ENCODE measurements at places on chromosomes 7 and 10. TPM values are rescaled to one million over a fixed set of nuclear protein-coding genes. Genes with fewer than 3 reads are reported as not detected.

GRCh38 chr7:106692450-106693051, 31.6 kb upstream of the CCDC71L start:
- DNase-seq = no peak

GRCh38 chr10:18960466-18961079, 88.0 kb upstream of the MALRD1 start:
- DNase-seq = no peak

DNA sequence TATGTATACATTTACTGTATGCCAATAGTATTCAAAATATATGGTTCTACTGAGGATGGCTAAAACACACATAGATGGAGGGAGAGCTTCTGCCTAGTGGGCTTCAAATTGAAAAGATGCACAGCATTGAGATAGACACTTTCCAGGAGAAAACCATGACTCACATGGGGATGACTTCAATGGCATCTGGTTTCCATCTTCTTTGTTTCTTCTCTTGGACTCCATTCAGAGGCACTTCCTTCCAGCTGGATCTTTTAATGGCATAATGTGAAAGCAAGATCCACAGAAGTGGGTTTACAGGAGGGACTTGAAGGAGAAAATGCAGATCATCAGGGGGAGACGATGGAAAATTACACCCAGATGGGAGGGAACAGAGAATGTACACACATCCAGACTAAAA, 84.9 kb downstream of the ZNF365 start:
- DNase-seq = no peak

DNA sequence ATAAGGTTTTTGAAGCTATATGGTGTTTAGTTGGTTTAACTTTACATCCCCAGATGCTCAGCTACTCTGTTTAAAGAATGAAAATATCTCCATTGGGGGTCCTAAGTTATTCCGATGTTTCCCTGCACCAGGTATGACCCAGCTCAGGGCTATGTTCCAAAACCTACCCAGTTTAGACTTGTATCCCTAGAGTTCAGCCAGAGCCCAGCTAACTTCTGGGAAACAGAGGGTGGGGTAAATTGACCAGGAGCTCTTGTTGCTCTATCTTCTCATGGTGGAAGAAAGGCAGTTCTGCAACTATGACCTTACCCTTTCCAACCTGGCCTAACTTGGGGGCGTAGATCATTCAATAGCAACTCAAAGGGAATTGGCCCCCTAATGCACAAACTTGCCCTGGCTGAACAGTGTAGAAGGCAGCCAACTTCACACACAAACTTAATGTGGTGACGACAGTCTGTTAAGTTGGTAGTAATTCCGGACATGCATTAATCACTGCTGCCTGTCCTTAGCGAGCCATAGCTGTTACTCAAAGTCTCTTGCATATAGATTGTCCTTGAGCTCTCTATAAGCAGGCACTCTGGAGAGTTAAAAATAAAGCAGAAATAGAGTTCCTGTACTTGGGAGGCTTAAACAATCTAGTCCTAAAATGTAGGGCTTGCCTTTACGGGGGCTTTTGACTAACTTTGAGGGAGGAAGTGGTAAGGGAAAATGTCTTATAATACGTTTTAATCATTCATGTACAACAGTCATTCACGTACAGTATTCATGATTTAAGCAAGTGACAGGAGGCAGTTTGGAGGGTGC, 5.3 kb upstream of the ZNRF2 start:
- no peak for DNase-seq

GRCh38 chr7:128044064-128044463, 12.8 kb upstream of the LRRC4 start:
- DNase-seq = no peak

The ST8SIA6 gene
- total RNA-seq = 2.4 TPM

DNA sequence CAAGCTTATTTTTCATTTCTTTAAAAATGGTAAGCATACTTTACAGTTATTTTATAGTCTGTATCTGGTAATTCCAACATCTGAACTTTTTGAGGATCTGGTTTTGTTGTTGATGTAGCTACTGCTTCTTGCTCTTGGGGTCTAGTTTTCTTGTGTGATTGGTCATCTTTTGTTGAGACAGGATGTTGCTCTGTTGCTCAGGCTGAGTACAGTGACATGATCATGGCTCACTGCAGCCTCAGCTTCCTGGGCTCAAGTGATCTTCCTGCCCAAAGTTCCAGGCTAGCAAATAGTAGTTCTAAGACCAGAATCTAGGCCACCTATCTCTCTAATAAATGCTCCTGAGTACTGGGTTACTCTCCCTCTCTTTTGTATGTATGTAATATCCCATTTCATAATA, 75.7 kb downstream of the NRCAM start:
- no peak for DNase-seq

DNA sequence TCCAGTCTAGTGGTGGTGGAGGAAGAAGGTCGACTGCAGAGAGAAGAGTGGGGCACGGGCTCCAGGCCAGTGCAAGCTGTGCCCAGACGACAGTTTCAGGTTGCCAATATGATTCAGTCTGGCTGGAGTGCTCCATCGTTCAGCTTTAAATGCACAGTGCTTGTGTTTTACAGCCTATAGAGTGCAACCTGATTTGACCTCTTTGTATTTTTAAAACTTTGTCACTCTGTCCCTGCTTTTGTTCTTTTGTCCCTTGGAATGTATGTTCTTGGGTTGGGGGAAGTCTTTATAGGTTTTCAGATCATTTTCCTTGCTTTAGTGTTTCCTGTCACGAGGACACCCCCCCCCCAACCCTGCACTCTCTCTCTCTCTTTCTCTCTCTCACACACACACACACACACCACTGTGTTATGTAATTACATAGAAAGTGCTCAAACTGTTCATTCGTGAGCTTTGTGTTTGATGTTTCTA, 198.0 kb downstream of the CAMK1D start:
- DNase-seq = no peak

GRCh38 chr7:93475811-93476210, 98.7 kb downstream of the CALCR start:
- no peak for DNase-seq

The OAT gene
- total RNA-seq = 113 TPM

- DNase-seq = peak; percentile 72
Measured at GRCh38 chr10:5547931-5548660, 23.3 kb downstream of the CALML3 start.

The DGKI gene
- 11.3 TPM for total RNA-seq

DNA sequence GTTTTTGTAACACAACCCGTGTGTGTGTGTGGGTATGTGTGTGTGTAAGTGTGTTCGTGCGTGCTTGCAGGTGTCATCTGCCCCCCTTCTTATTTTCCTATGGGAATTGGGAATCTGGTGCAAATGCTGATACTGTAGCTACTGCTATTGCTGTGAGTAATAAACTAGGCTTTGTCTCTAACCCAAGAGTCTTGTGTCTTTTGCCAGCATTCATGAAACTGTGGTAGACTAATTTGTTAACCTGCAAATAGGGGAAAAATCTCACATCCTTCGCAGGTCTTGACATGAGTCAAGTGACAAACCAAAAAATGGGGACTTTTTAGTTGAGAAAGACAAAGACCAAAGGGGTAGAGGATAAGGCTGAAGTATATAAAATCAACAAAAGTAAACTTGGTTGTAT, 57.9 kb upstream of the FAM133B start:
- DNase-seq = no peak

DNA sequence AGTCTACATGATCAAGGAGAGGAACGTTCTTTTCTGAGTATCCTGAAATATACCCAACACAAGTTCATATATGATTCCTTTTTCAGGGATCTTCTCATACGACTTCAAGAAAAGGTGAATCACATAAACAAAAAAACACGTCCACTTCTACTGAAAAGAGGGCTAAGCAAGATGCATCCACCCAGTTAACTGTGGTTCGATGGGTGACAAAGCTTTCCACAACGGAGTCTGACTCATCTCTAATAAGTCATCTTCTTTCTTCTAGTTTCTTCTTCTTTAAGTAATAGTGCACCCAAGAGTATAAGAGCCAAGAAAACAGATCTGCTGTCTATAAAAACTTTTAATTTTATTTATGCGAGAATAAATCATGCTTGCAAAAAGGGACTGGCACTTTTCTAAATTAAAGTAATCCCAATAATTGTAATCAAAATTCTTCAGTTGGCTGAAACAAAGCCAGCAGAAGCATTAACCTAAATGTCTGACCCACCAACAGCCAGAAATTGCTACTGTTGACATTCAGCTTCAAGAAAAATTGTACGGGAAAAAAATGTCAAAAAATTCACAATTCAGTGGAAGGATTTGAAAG, 146.9 kb upstream of the ANK3 start:
- no peak for DNase-seq

- no peak for DNase-seq
Measured at GRCh38 chr10:30542001-30542894, 87.3 kb downstream of the LYZL2 start.

The ARHGEF35 gene
- 4.6 TPM for total RNA-seq

DNA sequence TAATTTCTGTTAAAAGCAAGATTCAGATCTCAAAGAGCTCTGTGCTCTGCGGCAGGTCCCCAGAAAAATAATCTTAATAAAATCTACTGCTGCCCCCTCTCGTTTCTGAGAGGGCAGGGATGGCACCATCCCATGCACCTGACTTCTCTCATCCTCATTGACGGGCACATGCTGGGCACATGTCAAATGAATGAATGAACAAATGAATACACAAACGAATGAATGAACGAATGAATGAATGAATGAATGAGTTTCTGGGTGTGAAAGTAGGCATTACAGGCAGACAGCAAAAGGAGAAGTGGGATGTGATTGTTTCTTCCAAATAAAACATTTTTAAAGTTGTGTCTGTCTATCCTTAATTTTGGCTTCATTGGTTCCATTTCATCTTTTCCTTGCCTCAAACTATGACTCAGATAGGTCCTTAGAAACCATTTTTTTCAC, 398.1 kb upstream of the PRKCQ start:
- no peak for DNase-seq

DNA sequence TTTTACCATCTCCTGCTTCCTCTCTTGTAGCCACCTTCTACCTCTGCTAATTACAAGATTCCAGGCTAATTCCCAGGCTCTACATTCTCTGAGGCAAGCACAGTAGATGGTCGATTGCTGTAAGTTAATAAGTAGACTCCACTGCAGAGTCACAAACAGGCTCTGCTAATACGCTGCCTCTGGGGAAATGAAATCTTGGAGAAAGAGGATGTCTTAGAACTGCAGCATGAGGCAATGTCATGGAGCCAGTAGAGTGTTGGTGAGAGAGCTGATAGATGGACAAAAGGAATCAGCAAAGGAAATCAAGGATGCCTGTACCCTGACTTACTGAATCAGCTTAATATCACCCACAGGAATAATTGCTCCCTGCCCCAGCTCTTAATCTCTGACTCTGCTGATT, 1260.3 kb downstream of the XPNPEP1 start:
- no peak for DNase-seq

Measured in aorta (tissue), 5 donors.